ENCODE measurements at places on chromosomes 3 and 15.

- no peak for DNase-seq
Measured at GRCh38 chr15:71050461-71050860, 64.8 kb upstream of the THSD4 start.

GRCh38 chr3:108053067-108053466, 37.8 kb downstream of the CD47 start:
- no peak for DNase-seq

- DNase-seq = no peak
Measured at GRCh38 chr3:58766587-58767282, 100.2 kb upstream of the FAM3D start.

DNA sequence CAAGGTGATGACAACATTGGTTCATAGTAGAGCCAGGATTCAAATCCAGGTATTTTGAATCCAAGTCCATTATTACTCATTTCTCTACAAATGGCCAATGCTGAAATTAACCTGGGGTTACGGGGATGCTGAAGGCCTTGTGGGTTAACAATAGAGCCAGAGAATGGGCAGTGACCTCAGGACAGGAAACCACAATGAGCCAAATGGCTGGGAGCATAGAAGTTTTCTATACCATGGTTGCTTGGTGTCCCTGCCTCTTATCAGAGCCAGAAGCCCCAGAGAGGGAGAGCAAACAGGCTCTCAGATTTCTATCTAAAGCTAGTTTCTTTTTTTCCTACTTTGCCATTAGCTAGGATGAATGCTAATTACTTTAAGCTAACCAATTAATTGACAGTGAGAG, 82.3 kb downstream of the TNIK start:
- no peak for DNase-seq

GRCh38 chr3:59081071-59081470, 31.2 kb upstream of the CFAP20DC start:
- DNase-seq = no peak

- no peak for DNase-seq
Measured at GRCh38 chr3:172397716-172398405, 50.4 kb downstream of the GHSR start.

DNA sequence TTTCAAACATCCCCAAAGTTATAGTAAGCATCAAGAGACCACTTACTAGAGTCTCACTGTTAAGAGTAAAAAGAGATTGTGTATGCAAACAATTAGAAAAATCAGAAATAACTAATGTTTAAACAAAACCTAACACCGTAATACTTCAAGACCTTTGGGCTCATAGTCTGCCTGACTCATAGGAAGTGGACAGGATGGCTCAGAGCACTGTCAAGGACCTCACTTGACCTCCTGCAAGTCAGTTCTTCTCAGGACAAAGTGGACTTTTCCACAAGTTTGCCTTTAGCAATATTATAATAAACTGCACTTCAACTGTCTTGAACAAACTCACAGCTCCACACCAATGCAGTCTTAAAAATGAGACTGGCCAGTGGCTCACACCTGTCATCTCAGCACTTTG, 34.8 kb downstream of the IL12A start:
- no peak for DNase-seq

DNA sequence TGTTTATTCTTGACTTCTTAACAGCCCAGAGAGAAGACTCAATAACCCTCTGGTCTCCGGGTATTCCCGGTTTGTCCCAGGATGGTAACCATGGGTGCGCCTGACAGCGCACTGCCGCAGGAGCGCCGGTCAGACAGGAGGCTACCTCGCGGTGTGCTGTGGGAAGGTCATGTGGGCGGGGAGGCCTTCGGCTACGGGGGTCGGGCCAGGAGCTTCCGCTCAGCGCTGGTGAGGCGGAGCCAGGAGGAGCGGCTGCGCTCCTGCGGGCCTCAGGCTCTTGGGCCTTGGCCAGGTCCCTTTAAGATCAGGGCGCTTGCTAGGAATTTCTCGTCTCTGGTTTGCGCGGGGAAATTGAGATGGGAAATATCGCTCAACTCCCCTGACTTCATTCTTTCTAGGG, 182.3 kb upstream of the NDN start:
- no peak for DNase-seq

DNA sequence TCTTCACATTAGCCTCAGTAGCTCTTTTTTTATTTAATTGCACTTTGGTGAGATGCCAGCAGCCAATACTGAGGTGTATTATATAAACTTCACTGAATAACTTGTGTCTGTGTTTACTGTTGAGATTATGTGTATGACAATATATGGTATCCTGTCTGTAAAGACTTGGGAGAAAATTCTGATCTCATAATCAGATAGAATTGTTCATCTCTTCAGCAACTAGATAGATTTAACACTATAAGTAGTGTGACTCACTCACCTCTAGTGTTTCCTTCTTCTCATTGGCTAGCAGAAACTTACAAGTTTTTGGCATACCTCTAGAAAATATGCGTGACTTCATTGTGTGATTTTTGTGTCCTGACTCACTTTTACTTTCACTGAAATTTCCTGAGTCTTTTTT, 67.6 kb upstream of the TGFBR2 start:
- no peak for DNase-seq

DNA sequence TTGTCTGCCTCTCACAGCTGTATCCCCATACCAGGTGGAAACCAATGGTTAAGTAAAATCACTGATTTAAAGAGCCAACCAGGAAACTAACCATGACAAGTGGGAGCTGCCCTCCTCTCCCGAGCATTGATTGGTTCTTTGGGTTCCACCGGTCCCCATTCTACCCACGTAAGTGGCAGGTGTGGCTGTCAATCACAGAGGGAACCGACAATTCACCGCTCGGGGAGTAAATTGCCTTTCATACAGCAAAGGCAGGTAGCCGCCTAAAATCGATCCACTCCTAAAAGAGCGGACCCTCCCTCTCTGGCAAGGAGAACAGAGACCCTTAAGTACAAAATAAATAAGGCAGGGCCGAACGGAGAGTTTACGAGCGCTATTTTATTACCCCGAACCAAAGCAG, 1.2 kb downstream of the ERC2 start:
- no peak for DNase-seq

GRCh38 chr3:34357461-34357860, 559.0 kb downstream of the PDCD6IP start:
- DNase-seq = no peak

DNA sequence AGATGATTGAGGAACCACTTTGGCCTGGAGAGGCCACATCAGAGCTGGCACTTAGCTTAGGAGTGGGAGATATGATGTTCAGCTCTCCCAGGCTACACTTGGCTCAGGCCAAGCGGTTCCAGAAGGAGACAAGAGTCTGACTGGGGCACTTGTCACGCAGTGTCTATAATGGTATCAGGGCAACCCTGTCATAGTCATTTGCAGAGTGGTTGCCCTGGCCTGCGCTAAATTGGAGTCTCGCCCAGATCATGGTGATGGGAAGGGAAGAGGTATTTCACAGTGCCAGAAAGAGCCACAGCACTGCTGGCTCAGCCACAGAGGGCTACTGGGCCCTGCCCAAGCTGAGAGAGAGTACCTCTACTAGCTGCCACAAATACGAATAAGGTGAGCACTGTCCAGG, 186.9 kb upstream of the CRBN start:
- DNase-seq = no peak

GRCh38 chr3:172259111-172259541, 189.1 kb downstream of the GHSR start:
- DNase-seq = no peak

DNA sequence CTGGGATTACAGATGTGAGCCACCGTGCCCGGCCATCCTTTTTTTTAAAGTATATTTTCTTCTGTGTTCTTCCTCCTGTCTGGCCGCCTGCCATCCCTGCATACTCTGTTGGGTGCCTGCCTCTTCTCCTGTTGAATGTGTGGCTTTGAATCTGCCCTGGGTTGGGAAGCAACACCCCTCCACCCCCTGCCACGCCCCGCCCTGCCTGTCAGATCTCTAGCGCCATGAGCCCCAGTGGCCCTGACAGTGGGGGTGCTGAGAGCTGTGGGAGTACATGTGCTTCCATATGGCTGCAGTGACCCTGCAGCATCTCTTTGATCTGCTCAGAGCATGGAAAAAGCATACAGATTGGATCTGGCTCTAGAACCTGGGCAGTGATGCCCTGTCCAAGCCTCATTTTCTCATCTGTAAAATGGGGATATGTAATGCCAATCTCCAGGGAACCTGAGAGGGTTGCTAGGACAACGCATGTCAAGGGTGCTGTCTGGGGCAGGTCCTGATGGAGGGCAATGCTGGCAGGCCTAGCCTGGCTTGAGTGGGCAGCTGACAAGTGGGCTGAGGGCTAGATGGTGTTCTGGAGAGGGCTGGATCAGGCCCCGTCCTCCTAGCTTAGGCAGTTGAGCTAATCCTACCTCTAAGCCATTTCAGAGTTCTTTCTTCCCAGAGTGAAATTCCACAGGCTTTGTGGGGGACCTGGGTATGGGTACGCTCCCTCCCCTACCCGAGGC, 23.9 kb downstream of the CCDC13 start:
- DNase-seq = no peak

DNA sequence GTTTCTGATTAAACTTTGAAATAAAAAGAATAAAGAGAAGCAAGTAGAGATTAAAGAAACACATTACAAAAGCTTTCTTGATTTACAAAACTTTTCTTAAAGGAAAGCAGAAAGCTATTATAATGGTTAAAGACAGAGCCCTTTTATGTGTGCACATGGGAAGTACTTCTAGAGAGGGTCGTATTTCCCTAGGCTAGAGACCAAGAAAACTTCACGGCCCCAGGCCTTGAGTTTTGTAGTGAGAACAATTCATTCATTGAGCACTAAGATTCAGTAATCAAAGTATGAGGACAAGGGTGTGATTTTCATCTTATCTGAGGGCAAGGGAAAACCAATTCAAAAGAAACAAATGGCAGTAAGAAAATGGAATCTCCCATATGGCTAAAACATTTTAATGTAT, 854.1 kb downstream of the ROBO1 start:
- DNase-seq = no peak

- no peak for DNase-seq
Measured at GRCh38 chr15:98904544-98904943, 103.0 kb downstream of the PGPEP1L start.

DNA sequence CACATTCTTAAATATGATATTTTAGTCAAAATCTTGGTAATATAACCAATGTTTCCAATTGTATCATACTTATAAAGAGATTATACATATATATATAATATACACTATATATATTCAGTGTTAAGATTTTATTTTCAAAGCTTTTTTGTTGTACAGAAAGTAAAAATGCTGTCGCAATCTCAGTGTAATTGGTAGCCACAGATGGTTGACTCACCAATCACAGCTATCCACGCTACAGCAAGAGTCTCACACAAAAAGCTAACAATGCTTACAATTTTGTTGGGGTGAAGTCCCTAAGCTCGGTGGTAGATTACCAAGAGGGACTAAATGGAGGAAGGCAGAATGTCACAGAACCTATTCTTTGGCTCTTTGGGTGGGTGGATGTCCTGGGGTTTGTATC, 16.9 kb upstream of the CFAP161 start:
- no peak for DNase-seq

DNA sequence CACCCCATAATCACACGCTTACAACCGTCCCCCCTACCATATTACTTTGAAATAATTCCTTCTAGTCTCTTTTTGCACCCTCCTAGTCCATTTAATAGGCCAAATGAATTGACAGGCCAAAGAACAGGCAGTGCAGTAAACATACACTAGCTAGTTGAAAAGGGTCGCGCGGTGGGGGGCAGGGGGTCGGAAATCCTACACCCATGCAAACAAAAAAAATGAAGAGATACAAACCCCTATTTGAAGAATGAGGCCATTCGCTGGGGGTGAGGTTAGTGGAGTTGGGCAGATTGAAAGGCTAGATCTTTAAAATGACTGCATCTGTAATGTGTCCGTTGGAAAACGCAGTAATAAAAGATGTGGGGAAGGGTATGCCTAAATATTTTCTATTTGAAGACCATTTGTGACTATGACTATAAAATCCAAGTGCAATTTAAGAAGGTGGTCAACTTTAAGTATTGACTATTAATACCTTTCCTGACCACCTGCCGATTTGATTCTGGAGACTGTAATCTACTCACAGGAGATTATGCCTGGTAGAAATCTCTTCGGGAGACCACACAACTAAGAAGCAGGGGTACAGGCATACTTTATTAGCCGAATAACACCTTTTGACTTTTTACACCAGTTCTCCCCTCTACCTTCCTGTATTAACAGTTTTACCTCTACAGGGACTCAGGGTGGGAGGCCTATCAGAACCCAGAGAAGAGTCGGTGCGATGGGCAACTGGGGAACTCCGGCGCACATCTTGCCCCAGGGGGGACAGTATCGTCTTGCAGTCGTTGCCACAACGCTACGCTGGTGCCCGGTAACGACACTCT, 762 bp upstream of the ARL6 start:
- no peak for DNase-seq

GRCh38 chr3:9553021-9553947, at the start of gene LHFPL4:
Gene LHFPL4 (minus strand): TSS chr3:9553822. CDS start chr3:9552679, 1,143 bp downstream.
- no peak for DNase-seq

DNA sequence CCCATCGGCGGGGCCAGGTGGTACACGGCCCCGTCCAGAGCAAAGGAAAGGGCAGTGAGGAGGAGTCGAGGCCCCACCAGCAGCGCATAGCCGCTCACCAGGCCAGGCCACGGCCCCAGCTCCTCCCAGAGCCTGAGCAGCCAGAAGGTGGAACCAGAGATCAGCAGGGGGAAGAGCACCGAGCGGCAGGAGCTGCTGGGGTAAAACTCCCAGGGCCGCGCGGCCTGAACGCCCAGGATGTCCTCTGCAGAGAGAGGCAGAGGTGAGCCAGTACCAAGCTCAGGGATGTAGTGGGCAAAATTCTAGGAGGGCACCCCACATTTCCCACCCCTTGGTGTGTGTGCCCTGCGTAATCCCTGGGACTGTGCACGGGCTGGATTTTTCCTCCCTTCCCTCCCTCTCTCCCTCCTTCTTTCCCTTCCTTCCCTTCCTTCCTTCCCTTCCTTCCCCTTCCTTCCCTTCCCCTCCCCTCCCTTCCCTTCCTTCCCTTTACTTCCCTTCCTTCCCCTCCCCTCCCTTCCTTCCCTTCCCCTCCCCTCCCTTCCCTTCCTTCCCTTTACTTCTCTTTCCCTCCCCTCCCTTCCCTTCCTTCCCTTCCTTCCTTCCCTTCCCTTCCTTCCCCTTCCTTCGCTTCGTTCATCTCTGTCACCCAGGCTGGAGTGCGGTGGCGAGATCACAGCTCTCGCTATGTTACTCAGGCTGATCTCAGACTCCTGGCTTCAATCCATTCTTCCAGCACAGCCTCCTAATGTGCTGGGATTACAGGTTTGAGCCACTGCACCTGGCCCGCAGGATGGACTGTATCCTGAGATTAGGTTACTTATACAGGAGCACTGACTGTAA, 6.3 kb upstream of the NCBP2 start:
- no peak for DNase-seq

- no peak for DNase-seq
Measured at GRCh38 chr3:148748283-148748682, 50.6 kb downstream of the AGTR1 start.

- DNase-seq = no peak
Measured at GRCh38 chr3:127908951-127909350, 6.1 kb upstream of the KBTBD12 start.

- no peak for DNase-seq
Measured at GRCh38 chr3:26623419-26624208, 1.0 kb downstream of the LRRC3B start.

DNA sequence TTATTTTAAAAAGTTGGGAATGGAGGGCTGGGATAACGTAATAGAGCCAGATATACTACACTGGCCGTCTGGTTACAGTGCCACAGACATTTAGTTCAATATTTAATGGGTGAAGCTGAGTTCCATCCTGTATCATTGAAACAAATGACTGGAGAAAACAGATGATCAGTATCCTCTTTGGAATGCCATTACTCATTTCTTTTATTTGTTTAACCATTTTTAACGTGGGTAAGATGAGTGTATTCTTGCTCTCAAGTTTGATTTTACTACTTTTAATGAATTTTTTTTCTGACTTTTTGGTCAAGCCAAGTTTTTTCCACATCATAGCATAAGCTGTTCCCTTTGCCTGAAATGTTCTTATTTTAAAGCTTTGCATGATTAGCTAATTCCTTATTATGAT, 53.9 kb upstream of the GRM7 start:
- DNase-seq = no peak
